NCI-H1105 treated with DMSO at 0.1 percent for 48 hours (cell line): ENCODE measurements at places on chromosomes 7 and 10.

GRCh38 chr7:140653319-140654108 lies 12.9 kb upstream of the DENND2A start:
- DNase-seq: peak; percentile 76

GRCh38 chr7:45617166-45617565 lies 43.0 kb downstream of the ADCY1 start:
- DNase-seq: no peak

DNA sequence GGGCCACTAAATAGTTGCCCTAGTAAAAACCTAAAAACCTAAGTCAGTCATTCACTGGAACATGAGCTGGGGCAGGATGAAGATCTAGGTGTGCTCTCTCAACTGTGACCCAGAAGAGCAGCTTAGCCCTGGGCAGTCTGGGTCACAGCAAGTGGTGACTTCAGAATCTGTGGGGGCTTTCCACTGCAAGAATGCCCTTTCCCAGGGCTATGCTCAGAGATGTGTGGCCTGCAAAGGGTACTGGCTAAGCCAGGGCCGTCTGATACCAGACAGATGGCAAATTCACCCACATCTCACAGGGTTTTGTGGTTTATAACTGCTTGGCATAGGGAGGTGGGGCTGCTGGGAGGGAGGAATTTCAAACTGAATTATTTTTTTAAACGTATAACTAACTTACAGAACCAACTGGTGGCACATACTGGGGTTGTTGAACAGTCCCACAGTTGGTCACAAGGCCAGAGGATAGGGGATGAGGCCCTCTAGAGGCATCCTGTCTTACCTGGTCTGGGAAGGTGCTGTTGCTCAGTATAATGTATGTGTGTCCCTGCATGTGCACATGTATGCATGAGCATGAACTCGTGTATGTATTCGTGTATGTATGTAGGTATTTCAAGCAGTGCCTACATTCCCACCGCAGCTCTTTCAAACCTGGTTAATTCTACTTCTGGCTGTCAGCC lies 63.2 kb downstream of the PRPF18 start:
- DNase-seq: no peak

DNA sequence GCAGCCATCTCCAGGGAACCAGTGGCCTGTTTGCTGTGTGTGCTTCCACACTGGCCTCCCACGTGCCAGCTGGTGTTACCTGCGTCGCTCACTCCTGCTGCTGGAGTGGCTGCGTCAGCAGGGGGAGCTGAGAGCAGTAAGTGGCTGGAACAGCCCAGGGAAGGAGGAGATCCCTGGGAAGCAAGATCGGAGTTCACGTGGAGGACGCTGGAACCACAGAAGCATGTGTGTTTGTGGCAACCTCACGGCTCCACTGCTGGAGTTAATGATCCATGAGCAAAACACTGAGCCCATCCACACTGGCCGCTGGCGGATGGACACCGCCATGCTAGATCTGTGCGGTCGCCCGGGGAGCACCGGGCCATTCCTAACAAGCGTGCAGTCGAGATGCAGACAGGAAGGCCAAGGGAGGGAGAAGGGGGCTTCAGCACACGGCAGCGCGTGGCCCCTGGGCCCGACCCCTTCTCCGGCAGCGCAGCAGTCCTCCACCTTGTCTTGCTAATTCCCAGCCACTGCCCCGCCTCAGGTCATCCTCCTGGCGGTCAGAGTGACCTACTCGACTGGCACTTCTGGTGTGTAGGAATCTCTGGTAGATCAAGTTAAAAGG lies 68.5 kb upstream of the EEPD1 start:
- DNase-seq: no peak

GRCh38 chr10:58282615-58283014 lies 13.7 kb downstream of the CISD1 start:
- DNase-seq: no peak

DNA sequence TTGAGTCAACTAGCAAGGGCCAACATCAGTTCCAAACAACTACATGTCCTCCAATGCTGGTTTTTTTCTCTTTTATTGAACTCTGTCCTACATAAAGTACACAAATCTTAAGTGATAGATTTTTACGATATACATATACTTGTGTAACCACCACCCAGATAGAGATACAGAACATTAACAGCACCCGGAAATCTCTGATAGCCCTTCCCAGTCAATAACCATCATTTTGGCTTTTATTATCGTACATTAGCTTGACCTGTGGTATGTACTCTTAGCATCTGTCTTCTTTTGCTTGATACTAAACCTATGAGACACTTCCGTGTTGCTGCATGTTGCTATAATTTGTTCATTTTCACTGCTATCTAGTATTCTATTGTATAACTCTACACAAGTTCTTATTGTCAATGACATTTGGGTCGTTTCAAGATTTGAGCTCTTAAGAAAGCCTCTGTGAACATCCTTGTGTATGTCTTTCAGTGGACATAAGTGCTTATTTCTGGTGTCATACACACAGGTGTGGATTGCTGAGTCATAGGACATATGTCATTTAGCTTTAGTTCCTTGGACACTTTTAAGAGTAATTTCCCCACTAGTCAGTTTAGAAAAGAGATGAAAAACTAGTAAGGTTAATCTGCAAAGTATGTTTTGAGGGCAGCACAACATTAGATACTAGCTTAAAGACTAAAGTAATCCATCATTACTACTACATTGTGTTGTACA lies 111.1 kb downstream of the PRLHR start:
- no peak for DNase-seq

DNA sequence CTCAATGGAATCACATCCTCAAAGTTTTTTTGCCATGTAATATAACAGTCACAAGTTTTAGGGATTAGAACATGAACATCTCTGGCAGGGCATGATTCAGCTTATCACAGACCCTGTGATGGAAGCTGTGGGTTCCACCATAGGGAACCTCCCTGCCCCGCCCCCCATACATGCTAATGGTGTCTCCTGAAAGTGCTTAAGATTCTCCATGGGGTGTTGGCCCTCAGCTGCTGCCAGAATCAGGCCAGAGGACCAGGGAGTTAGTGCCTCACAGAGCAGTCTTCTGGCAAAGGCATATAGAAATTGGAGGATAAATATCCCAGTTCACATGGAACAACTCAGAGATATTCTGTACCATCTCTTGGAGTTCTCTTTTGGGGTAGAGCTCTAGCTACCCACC lies 119.4 kb downstream of the RAB11FIP2 start:
- no peak for DNase-seq
